ENCODE measurements at places on chromosomes 1 and 21.

DNA sequence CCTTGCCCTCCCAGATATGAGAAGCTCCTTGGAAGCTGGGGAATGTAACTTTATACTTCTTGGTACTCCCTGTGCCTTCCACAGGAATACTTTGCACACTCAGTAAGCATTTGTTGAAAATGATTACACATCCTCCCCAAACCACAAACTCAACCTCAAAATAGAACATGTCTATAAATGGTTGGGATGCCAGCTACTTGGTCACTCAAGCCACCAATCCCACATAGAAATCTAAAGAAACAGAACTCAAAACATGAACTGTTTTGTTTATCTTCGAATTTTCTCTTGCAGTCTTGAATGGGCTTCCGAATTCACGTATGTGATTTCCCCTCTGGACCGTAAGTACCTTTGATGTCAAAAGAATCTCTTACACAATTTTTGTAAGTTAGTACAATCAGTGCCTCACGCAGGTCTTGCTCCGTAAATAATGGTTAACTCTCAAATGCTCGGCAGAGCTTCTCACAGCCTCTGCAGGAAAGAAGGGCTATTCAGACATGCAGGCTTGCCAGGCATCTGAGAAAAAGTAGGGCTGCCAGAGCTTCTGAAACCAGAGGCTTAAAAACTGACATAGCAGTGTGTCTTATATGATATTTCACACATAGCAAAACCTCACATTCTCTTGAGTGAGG lies 26.9 kb downstream of the SORT1 start:
- no peak overlapping the region for H3K27ac ChIP-seq
- no peaks in the 10 kb centered on the region for H3K4me1 ChIP-seq
- no peak overlapping the region for H3K4me3 ChIP-seq
- DNase-seq, result no peak
- H3K36me3 ChIP-seq, result no peaks in the 10 kb centered on the region

DNA sequence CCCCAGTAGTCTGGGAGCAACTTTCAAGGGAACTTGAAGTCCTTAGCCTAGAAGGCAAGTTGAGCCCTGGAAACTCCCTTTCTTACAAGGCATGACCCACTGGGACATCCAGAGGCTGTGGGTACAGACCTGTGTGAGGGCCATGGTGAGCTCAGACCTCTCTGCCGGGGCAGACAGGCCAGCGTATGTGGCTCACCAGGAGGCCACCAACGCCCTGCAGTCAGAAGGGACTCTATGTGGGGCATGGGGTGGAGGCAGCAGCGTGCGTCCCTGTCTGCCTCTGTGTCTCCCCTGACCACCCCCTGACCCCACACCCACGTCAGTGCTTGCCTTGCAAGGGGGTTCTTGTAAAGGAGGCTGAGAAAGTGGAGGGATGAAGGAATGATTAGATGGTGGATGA lies 10.8 kb downstream of the COQ8A start:
- no peaks in the 10 kb centered on the region for H3K27me3 ChIP-seq
- H3K4me3 ChIP-seq, result no peak overlapping the region
- DNase-seq, result no peak
- no peak overlapping the region for H3K27ac ChIP-seq

DNA sequence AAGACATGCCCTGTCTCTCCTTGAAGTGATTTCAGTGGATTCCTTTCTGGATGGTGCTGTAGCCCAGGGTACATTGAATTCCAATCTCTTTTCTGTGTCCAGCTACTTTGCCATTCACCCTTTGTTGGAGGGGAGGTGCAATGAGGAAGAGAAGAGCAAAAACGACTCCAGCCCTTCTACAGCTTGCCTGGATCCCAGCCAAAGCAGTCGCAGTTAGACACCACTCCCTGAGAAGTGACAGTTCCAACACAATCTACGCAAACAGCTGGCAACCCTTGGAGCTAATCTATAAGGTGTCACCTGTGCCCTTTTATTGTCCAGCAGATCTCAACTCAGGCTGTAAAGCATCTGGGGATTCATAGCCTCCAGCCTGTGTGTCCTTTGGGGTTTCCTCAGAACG lies 4.6 kb downstream of the CD244 start:
- no peak overlapping the region for H3K4me3 ChIP-seq
- no peak overlapping the region for H3K27ac ChIP-seq
- no peaks in the 10 kb centered on the region for H3K4me1 ChIP-seq
- no peaks in the 10 kb centered on the region for H3K36me3 ChIP-seq
- no peaks in the 10 kb centered on the region for H3K27me3 ChIP-seq

GRCh38 chr1:192592517-192592916 lies 16.9 kb downstream of the RGS1 start:
- no peaks in the 10 kb centered on the region for H3K36me3 ChIP-seq
- H3K27ac ChIP-seq, result no peak overlapping the region
- no peaks in the 10 kb centered on the region for H3K27me3 ChIP-seq
- DNase-seq, result no peak
- H3K4me1 ChIP-seq, result no peaks in the 10 kb centered on the region
- peak overlapping the region; percentile 5 for H3K4me3 ChIP-seq
